ENCODE measurements at places on chromosomes 1 and 21.

DNA sequence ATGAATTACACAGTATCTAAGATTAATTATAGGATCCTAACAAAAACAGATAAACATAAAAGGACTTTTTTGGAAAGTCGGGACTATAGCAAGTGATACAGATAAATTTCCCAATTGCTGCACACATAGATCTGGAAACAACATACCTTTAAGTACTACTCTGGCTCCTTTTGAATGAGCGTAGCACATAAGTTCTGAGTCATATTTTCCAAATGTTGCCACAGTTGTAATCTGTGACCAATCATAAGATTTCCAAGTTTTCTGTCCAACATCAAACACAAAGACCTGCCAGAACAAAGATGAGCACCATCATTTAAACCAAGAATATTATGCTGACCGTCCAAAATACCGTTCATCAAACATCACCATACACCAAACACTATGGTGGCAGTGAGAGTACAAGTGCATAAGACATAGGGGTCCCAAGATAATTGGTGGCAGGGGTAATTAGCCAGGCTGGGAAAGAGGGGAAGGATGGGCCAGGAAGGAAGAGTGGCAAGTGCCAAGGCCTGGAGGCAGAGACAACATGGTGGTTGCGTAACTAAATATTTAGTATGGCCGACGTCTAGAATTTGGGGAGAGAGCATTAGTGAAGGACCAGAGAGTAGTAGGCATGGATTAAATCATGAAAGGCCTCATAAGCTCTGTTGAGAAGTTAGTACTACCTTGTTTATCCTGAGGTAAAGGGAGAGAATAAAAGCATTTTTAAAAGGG is 3.6 kb downstream of the CTBS start:
- no peak for DNase-seq

- DNase-seq: no peak
These were observed 54.3 kb upstream of the KCNJ6 start for GRCh38 chr21:37970548-37970947.

DNA sequence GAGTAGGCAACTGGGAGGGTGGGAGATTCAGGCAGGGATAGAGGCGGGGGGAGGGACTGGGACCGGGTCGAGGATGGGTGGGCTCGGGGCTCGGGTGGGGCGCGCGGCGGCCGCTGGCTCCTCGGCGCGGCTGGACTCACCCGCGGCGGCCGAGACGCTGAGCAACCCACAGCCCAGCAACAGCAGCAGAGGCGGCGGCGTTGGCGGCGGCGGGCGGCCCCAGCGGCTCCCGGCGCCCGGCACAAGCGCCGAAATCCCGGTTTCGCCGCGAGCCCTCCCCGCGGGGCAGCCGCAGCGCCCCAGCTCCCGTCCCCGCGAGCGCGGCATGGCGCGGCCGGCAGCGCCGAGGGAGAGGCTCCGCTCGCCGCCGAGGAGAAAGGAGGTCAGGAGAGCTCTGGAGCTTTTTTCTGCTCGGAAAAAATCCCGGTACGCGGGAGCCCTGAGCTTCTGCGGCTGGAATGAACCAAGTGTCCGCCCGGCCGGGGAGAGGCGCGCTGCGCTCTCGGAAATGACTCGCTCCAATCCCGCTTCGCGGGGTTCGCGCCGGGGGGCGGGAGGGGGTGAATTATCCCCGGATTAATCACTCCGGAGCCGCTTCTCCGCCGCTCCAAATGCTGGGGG is at the start of gene CSMD2:
TSS of gene CSMD2 (minus strand) at position 460 of the 621 bp plus-strand sequence. CDS start at position 327, 133 bp downstream.
- no peak for DNase-seq

GRCh38 chr1:223208164-223209076 is 65.4 kb upstream of the TLR5 start:
- no peak for DNase-seq

GRCh38 chr21:45164124-45164511 is 89.7 kb downstream of the ADARB1 start:
- DNase-seq: no peak

GRCh38 chr1:1365875-1366698 is 7.7 kb upstream of the MXRA8 start:
- no peak for DNase-seq

GRCh38 chr21:22224261-22224660 is 1226.1 kb downstream of the NCAM2 start:
- DNase-seq: no peak

GRCh38 chr1:42035205-42035829 is 116.6 kb upstream of the HIVEP3 start:
- no peak for DNase-seq

- DNase-seq: no peak
These were observed 47.8 kb upstream of the ZP4 start for GRCh38 chr1:237938553-237938952.

DNA sequence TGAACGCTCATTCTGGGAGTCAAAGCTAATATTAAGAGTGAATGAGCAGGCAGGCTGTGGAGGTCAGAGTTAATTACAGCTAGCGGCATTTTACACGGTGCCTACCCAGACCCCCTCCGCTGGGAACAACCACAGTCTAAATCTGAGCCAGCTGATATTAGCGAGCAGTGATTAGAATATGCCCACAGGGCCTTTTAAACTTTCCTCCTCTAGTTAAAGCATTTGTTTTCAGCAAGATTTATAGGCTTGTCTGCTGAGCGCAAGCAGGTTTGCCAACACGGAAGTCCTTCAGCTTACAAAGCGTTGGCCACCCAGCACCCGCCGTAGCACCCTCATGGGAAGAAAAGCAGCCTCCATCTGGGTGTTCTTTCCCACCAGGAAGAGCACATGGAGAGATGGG is 72.1 kb downstream of the LMX1A start:
- DNase-seq: no peak

- no peak for DNase-seq
These were observed 127.8 kb downstream of the CAMTA1 start for GRCh38 chr1:6913086-6913485.

GRCh38 chr1:100107696-100108095 is 25.0 kb downstream of the SASS6 start:
- DNase-seq: no peak

DNA sequence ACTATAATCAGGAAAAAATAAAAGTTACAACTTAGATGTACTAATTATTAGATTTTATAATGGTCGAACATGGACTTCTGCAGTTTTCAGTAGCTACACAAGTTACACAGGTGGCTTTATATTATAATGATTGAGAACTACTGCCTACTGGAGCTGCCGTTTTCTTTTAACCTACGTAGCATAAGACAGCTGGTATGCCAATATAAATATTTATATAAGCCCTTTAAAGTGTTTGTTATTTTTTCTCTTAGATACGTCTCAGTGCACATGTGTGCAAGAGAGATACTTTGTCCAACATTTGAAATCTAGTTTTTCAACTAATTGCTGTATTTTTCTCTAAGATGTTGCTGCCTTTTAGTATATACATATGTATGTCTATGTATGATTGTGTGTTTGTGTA is 42.4 kb downstream of the PDC start:
- no peak for DNase-seq

DNA sequence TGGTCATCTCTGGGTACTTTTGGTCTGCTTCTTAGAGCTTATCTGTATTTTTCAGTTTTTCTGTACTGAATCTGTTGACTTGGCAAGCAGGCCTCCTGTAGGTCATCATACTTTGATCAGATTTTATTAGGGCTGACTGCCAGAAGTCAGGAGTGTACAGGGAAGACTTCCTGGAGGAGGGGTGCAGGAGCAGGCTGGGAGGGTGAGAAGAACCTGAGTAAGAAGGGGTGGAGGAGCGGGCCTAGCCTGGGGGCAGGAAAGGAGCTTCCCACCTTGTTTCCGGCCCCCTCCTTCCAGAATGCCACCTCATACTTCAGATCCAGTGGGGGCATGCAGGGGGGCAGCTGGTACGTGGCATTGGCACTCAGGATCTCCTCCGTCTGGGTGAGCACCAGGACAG is 18.3 kb upstream of the IL22RA1 start:
- no peak for DNase-seq

- no peak for DNase-seq
These were observed 139.6 kb downstream of the AKT3 start for GRCh38 chr1:243710467-243710866.

GRCh38 chr1:4396551-4396950 is 257.9 kb upstream of the AJAP1 start:
- no peak for DNase-seq

GRCh38 chr21:35652872-35653271 is 407.5 kb downstream of the SETD4 start:
- DNase-seq: no peak

DNA sequence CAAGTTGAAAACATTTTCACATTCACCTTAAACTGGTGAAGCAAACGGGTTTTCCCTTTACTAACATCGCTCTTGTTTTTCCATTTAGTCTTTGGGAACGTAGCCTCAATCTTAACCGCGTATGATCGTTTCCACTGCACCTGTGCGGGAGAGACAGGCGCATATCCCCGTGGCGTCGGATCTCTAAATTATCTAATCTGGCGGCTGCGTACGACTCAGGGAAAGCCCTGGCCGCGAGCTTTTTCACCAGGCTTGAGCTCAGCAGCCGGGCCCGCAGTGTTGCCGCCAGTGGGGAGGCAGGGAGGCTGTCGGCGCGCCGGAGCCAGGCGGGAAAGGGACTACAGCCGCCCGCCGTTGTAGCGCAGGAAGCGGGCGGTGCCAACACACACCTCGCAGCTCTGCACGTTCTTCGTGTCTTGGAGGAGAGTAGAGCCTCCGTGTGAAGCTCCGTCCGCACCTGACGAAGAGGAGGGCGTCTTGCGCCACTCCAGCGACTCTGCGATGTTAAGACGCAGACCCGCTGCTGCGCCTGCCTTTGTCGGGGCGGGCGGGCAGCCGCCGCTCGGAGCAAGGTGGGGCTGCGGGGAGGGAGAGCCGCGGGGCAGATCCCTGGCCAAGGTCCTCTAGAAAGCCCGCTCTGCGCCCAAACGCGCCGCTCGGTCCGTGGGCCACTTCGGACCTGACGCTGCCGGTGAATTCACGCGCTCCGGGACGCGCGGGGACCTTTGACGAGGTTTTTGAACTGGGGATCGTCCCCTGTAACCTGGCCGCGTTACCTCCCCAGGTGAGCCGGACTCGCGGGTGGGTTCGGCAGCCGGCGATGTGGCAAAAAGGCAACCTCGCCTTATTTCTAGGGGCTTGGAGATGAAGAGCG is 18.5 kb upstream of the TBX15 start:
- no peak for DNase-seq

GRCh38 chr1:217614200-217614712 is 16.6 kb downstream of the GPATCH2 start:
- no peak for DNase-seq

- DNase-seq: no peak
These were observed 1.9 kb upstream of the MGST3 start for GRCh38 chr1:165629151-165629550.

DNA sequence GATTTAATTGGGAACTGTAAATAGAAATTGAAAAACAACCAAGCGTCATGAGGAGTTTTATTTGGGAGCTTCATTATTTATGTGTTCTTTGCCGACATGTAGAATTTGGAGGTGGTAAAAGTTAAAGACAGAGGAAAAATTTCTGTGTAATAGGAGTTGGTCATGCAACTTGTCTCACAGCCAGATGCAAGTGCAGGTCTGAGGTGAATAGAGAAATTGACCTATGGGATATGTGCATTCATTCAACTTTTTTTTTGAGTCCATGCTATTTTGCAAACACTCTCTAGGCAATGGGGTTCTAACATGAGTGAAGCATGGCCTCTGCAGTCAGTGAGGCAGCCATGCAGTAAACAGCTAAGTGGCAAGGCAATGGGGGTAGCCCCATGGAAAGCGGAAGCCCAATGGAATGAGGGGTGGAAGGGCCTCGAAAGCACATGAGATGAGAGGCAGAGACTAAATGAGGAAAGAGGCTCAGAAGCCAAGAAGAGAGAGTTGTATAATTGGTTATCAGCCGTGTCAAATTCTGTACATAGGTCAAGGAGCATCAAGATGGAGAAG is 56.4 kb upstream of the NRIP1 start:
- no peak for DNase-seq

DNA sequence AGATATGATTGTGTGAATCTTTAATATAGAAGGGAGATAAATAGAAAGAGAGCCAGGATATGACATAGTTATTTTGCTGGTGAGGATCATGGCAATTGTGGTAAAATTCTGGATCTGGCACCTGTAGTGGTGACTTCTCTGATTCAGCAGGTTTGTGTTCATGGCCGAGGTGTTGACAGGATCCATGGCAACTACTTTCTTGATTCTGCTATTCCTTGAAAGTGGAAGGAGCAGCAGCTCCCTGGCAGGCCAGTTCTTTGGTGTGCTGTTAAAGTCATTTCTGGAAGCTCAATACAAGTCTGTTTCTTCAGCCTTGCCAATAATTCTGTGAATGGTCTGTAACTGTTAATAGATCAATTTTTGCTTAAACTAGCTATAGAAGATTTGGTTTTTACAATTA is 33.4 kb downstream of the RGS4 start:
- DNase-seq: no peak

DNA sequence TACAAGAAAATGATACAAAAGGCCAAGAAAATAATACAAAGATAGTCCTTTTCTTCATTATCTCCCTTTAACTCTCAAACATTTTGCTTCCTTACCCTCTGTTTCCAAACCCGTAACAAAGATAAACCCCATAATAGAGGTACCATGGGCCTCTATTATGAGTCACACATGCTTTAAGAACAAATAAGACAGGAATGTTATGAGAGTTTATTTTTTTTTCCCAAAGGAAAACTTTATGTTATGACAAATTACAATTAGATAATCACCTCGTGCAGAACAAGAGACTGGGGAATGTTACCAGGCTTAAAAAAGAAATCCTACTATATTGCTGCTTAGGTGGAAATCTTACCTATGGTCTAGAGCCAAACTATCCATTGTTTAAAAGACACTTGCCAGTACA is 272.0 kb downstream of the BRINP3 start:
- DNase-seq: no peak

DNA sequence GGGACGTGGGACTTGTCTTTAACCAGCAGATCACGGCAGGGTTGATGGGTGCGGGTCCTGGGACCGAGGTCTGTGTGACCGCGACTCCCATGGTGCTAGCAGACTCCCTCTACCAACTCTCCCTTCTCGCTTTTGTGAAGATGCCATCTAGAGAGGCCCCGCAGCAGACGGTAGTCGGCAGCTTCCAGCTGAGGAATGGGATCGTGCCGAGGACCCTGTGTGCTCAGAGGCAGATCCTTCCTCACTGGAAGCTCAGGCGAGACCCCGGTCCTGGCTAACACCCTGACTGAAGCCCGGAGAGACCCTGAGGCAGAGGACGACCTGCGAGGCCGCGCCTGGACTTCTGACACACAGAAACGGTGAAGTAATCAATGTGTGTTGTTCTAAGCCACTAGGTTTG is 12.5 kb upstream of the SPATC1L start:
- DNase-seq: no peak

DNA sequence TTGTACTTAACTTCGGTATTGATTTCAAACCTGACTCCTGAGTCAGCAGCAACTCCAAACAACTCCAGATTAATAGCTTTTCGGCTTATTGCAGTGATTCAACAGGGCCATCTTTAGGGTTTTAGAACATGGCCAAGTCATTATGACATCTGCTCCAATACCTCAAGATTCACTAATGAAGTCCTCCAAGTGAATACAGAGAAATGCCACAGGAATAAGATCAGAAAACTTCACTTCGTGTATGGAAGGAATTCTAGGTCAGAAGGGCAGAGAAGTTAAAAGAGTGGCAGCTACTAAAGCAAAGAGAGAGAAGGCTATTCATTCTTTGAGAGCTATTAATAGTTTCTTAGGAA is 7.6 kb upstream of the C1orf116 start:
- no peak for DNase-seq
